ENCODE measurements at places on chromosomes 2 and 18. TPM values are rescaled to one million over a fixed set of nuclear protein-coding genes. Genes with fewer than 3 reads are reported as not detected.

- H3K4me3 ChIP-seq, result no peak overlapping the region
- H3K4me1 ChIP-seq, result no peaks in the 10 kb centered on the region
- H3K36me3 ChIP-seq, result no peaks in the 10 kb centered on the region
- no peak overlapping the region for H3K27ac ChIP-seq
- no peak for DNase-seq
- no peaks in the 10 kb centered on the region for H3K27me3 ChIP-seq
Measured at GRCh38 chr2:115921541-115921940, 1479.1 kb downstream of the DPP10 start.

GRCh38 chr18:709771-710170, 2.7 kb downstream of the ENOSF1 start:
- H3K27ac ChIP-seq, result no peak overlapping the region
- no peak for DNase-seq
- H3K27me3 ChIP-seq, result no peaks in the 10 kb centered on the region
- peaks cover 12% of the 10 kb centered on the region for H3K36me3 ChIP-seq
- no peak overlapping the region for H3K4me3 ChIP-seq

DNA sequence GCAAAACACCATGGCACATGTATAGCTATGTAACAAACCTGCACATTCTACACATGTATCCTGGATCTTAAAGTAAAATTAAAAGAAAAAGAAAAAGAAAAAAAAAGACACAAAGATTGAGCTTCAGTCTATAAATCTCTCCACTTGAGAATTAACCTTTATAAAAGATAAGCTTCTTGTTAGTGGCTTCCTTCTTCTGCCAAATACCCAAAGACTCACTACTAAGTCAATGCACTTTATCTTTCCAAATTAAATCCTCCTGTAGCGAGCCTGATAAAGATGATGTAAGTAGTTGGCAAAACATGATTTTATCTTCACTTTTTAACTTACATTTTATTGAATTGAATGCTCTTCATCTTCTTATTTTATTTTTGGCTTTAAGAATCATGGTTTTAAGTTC, 349.9 kb downstream of the TRIB2 start:
- no peaks in the 10 kb centered on the region for H3K36me3 ChIP-seq
- no peak overlapping the region for H3K27ac ChIP-seq
- H3K4me1 ChIP-seq, result no peaks in the 10 kb centered on the region
- no peaks in the 10 kb centered on the region for H3K27me3 ChIP-seq
- DNase-seq, result no peak

DAW1 gene
- 0.75 TPM for total RNA-seq

SH3RF3 gene
- total RNA-seq, result 7.3 TPM

TNS1 gene
- total RNA-seq, result 219 TPM

DES gene
- total RNA-seq, result 5.2 TPM

C1QL2 gene
- total RNA-seq, result 0.20 TPM

ATP6V1B1 gene
- total RNA-seq, result not detected

DNA sequence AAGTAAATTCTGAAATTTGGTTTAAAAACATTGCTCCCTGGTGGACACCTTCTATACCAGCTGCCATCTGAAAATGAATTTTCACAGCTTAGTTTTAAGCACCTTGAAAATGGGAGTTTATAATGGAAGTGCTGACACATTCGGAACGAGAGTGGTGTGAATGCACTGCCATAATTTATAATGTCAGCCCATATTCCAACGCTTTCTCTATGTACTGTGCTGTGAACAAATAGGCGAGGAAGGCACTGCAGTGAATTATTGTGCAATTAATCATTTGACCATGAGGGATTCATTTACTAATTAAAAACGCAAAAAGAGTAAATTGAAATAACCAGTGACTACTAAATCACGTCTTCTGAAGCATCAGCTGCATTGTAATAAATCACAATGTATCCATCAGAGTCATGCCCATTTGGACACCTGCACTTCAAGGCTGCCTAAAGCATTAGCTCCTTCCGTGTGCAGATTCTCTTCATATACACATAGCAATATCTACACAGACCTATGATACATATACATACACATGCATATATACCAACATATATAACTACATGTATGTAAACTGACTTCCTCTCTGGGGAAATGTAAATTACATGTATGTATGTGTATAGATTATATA, 699.8 kb downstream of the GALR1 start:
- DNase-seq, result no peak
- H3K4me1 ChIP-seq, result no peaks in the 10 kb centered on the region
- no peaks in the 10 kb centered on the region for H3K36me3 ChIP-seq
- H3K27me3 ChIP-seq, result no peaks in the 10 kb centered on the region
- H3K27ac ChIP-seq, result no peak overlapping the region

DNA sequence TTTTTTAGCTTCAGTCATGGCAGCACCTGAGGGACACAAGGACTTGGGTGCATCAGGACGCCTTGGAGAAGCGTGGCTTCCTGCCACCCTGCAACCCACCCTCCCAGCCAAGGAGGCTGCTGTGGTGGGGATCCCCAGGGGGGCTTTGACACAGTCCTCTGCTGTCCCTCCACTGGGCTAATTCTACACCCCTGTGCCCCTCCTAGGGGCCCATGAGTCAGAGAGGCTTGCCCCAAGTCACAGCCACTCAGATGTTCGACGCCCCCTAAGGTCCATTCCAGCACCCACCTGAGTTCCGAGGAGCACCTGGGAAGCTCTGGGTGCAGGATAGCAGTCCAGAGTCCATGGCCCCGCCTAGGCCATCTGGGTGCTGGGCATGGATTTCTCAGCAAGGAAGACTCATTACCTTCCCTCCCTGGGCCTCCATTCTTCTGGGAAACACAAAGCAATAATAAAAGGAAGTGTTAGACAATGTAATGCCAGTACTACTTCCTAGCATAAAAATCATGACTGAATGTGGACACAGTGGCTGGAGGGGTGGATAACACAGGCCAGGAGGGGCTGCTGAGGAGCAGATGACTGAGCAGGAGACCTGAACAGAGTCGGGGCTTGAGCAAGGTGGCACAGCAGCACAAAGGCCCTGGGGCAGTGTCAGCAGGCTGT, 3.7 kb downstream of the ALPG start:
- no peak overlapping the region for H3K27ac ChIP-seq
- H3K27me3 ChIP-seq, result peaks cover 27% of the 10 kb centered on the region
- no peak for DNase-seq
- H3K4me1 ChIP-seq, result no peaks in the 10 kb centered on the region
- no peaks in the 10 kb centered on the region for H3K36me3 ChIP-seq

PLB1 gene
- total RNA-seq, result 1.9 TPM

- no peak for DNase-seq
- no peak within 1 kb of the TSS for H3K27ac ChIP-seq
- H3K4me1 ChIP-seq, result peaks cover 6% of the 10 kb centered on the region
- H3K27me3 ChIP-seq, result peaks cover 90% of the 10 kb centered on the region
Measured at GRCh38 chr2:20666304-20667150, at the start of gene GDF7. TSS of gene GDF7 (plus strand) at chr2:20667144. CDS start at chr2:20667240, 96 bp downstream.

DNA sequence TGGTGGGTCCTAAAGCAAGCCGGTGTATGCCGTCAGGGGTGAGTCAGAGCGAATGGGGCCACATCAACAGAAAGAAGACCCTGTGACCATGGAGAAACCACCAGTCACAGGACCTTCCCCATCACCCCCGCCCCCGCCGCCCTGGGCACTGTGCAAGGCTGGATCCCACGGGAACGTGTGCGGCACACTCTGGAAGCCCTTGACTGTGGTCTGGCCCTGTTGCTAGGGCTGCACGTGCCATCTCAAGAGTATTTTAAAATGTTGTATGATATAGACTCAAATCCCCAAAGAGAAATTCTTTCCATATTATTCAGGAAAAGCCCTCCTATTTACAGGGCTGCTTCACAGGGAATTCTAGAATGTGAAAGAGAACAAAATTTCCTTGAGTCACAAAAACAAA, 174.8 kb downstream of the BCL2 start:
- H3K4me3 ChIP-seq, result no peak overlapping the region
- H3K27me3 ChIP-seq, result peaks cover 4% of the 10 kb centered on the region

DNA sequence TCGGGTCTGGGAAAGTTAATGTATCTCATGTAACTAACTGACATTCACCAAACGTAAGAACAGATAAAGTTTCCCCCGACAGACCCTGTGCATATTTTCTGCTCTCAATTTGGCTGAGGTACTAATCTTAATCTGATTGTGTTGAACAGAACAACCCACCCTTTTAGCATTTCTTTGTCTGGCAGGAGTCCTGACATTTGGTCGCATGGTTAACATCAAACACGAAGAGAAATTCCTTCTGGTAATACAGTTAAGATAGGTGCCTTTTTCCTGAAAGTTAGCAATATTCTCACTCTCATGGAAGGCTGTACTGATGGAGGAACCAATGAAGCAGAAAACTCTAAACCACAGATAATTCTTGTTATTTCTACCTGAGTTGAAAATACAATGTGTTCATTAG, 520.8 kb downstream of the PARD3B start:
- H3K27me3 ChIP-seq, result no peaks in the 10 kb centered on the region
- no peak overlapping the region for H3K27ac ChIP-seq
- DNase-seq, result peak; percentile 23

DNA sequence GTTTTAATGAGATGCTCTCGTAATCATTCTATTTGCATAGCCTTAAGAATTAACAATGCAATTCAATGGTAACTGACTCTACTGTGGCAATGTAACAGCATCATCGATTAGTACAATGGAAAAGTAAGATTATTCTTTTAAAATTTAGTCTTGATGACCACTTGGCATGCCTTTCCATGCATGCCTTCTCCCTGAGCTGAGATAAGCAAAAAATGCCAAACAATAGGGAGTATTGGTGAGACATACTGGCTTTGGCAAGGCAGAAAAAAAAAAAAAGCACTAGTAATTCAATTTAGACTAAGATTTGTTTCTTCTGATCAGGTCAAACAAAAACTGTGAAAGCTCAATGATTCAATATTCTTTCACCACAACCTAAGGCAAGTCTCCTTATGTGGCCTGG, 110.8 kb upstream of the TRIB2 start:
- H3K27me3 ChIP-seq, result no peaks in the 10 kb centered on the region
- peak; percentile 44 for DNase-seq
- H3K36me3 ChIP-seq, result no peaks in the 10 kb centered on the region
- peaks cover 10% of the 10 kb centered on the region for H3K4me1 ChIP-seq
- no peak overlapping the region for H3K4me3 ChIP-seq

DNA sequence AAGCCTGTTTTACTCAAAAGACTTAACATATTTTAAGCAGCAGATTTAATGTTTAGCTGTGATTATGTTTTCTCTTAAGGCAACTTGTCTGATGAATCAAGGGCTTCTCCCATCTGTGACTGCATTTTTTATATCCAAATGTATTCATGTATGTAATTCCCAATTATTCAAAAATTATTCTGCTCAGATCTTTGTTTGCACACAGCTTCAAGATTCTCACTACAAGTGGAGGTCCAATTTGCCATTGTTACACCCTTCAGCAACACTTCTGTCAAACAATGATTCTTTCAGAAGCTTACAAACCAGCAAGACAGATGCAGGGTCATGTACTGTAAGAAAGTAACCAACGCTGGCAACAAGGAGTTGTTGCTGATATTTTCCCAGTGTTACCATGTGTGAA, 5.9 kb upstream of the LRPPRC start:
- peaks cover 6% of the 10 kb centered on the region for H3K4me1 ChIP-seq
- DNase-seq, result no peak
- no peak overlapping the region for H3K4me3 ChIP-seq
- no peak overlapping the region for H3K27ac ChIP-seq
- no peaks in the 10 kb centered on the region for H3K36me3 ChIP-seq

DNA sequence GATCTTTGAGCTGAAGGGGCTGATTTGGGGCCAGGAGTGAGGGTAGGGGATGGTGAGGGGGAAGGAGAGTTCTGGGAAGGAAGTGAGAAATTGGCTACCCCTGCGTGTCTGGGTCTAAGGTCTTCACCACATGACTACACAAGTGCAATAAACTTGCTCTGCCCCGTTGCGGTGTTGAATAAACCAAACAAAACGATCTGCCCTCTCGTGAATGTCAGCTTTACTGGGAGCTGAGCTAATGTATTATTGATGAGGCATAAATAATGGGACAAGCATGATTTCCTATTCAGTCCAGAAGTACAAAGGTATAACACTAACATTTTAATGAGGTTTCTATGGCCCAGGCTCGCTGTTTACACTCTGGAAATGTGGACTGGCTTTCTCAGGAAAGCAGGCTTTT, 8.0 kb upstream of the CFAP221 start:
- no peaks in the 10 kb centered on the region for H3K36me3 ChIP-seq
- no peak for DNase-seq
- no peaks in the 10 kb centered on the region for H3K4me1 ChIP-seq
- no peak overlapping the region for H3K4me3 ChIP-seq

DNA sequence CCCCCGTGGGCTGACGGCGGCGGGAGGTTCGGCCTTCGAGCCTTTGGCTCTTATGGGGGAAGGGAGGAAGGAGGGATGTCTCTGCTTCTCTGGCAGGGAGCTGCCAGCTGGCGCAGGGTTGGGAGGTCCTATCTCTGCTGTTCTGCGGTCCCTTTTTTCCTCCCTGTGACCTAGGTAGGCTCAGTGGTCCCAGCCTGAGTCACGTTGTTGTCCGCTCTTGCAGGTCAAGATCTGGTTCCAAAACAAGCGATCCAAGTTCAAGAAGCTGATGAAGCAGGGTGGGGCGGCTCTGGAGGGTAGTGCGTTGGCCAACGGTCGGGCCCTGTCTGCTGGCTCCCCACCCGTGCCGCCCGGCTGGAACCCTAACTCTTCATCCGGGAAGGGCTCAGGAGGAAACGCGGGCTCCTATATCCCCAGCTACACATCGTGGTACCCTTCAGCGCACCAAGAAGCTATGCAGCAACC, 2.5 kb downstream of the DLX1 start:
- H3K4me1 ChIP-seq, result peaks cover 6% of the 10 kb centered on the region
- H3K4me3 ChIP-seq, result no peak overlapping the region
- H3K36me3 ChIP-seq, result no peaks in the 10 kb centered on the region
- H3K27ac ChIP-seq, result no peak overlapping the region

- no peaks in the 10 kb centered on the region for H3K36me3 ChIP-seq
- H3K4me3 ChIP-seq, result peak overlapping the region; percentile 75
- peaks cover 13% of the 10 kb centered on the region for H3K4me1 ChIP-seq
- DNase-seq, result no peak
- H3K27me3 ChIP-seq, result no peaks in the 10 kb centered on the region
- H3K27ac ChIP-seq, result no peak overlapping the region
Measured at GRCh38 chr2:227473806-227474205, 1.9 kb downstream of the AGFG1 start.
